ENCODE measurements at places on chromosomes 2 and 18.

DNA sequence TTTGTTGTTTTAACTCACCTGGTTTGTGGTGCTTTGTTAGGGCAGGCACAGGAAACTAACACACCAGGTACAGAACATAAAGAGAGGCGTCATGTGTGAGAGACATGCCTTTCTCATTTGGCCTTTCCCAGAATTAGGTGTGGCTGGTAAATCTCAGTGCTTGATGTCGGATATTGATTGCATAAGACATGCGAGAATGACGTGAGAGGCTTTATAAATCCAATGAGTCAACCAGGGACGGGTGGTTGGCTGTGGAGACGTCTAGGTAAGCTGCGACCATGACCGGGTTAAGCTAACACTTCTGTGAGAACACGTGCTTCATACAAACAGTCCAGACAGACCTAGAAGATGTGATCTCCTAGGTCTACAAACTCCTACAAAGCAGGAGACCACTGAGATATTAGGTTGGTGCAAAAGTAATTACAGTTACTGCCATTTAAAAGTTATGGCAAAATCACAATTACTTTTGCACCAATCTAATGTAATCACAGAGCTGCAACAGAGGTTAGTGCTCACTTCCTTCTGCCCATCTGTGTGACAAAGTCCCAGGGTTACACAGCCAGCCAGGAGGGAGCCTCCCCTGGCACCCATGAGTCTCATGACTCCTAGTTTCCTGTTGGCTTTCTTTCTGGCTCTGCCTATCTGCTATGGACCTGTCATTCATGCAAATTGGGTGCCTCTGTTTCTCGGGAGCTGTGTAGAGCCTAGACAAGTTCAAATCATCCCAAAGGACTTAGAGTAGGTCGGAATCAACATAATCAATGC, 98.9 kb upstream of the ATP8B1 start:
- DNase-seq = no peak
- H3K27me3 ChIP-seq = peaks cover 4% of the 10 kb centered on the region
- no peak overlapping the region for H3K27ac ChIP-seq
- no peaks in the 10 kb centered on the region for H3K4me1 ChIP-seq

DNA sequence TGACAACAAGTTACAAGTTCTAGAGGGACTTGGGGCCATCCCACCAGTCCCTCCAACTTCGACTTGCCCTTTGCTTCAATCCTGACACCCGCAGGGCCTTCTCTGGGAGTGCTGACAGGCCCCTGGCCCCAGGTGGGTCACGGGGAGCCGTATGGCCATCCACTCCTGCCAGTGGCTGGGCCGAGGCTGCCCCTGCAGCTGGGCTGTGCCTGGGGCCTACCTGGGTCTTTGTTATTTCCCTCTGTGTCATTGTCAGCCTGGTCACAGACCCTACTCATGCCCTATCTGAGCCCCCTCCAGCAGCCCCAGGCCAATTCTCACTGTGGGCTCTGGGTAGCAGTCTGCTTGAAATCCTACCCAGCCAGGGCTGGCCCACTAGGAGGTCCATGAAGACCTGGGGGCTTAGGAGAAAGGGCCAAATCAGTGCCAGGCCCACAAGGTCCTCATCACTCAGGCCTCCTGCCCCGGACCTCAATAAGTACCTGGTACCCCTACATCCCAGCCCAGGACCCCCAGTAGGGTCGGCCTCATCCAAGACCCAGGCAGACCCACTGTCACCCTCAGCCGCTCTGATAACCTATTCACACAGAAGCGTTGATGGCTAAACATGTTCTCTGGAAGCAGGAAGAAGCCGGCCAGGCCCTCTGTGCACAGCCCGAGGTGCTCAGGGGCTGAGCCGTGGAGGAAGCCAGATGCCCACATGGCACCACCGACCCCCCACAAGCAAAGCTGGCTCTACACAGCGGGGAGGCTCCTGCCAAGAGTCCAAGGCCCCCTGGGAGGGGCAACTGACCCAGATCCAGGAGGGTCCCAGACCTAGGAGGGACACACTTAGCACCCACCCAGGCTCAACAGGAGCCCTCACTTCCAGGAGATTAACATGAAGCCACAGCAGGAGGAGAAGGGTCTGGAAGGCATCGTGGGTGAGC, 57.7 kb downstream of the BIN1 start:
- H3K27me3 ChIP-seq = no peaks in the 10 kb centered on the region
- H3K36me3 ChIP-seq = peaks cover 10% of the 10 kb centered on the region
- H3K4me3 ChIP-seq = no peak overlapping the region
- DNase-seq = no peak
- no peak overlapping the region for H3K27ac ChIP-seq
- peaks cover 2% of the 10 kb centered on the region for H3K4me1 ChIP-seq

DNA sequence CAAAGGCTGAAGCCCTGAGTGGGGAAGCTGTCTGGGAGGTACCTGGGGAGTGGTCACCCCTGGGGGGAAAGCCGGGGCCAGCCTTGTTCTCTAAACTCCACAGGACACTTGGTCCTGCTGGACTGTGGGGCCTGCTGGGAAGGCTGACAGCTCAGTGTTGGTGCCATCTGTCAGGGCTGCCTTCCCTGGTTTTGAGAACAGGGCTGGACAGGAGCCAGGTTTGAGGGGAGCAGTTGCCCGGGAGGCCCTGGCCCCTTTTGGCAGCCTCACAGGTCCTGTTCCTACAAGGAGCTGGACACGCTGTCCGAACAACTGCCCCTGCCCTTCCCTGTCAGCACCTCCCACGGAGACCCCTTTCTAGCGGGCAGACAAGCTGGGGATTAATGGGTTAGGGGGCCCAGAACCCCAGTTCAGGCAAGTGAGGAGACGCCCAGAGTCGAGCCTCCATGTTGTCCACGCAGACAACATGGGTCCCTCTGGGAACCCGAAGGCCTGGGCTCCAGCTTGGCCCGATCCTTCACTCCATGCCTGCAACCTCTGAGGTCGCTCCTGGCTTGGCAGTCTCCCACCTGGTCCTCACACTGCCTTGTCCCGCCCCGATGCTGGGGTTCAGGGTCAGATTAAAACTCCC, 40.8 kb downstream of the ATOH8 start:
- H3K4me3 ChIP-seq = no peak overlapping the region
- H3K36me3 ChIP-seq = no peaks in the 10 kb centered on the region
- peaks cover 48% of the 10 kb centered on the region for H3K27me3 ChIP-seq
- DNase-seq = no peak
- no peak overlapping the region for H3K27ac ChIP-seq
- peaks cover 1% of the 10 kb centered on the region for H3K4me1 ChIP-seq

- peaks cover 22% of the 10 kb centered on the region for H3K4me1 ChIP-seq
- no peak overlapping the region for H3K27ac ChIP-seq
- H3K36me3 ChIP-seq = no peaks in the 10 kb centered on the region
- no peak for DNase-seq
Observed at GRCh38 chr2:200619279-200619678, 33.5 kb downstream of the AOX1 start.

GRCh38 chr2:167758292-167758691, 489.1 kb downstream of the STK39 start:
- H3K27me3 ChIP-seq = peaks cover 4% of the 10 kb centered on the region
- no peaks in the 10 kb centered on the region for H3K36me3 ChIP-seq
- H3K27ac ChIP-seq = no peak overlapping the region

- H3K27me3 ChIP-seq = no peaks in the 10 kb centered on the region
- H3K4me1 ChIP-seq = no peaks in the 10 kb centered on the region
- H3K36me3 ChIP-seq = peaks cover 9% of the 10 kb centered on the region
- H3K4me3 ChIP-seq = no peak overlapping the region
- no peak for DNase-seq
- no peak overlapping the region for H3K27ac ChIP-seq
Observed at GRCh38 chr2:202934456-202934855, 22.4 kb downstream of the CARF start.

DNA sequence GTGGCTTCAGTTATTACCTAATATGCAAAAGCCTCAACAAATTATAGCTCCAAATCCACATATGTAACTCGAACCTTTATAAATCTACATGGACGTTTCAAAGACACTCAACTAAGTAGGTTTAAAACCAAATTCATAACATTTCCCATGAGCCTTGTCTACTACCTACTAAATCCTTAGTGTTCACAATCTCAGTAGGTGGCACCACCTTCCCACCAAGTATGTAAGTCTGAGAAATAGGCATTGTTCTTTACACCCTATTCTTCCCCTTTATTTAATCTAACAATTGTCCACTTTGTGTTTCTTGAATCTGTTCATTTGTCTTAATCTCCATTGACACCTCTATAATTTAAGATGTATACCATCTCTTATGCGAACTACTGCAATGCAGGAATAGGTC, 4.6 kb downstream of the PIGN start:
- peaks cover 4% of the 10 kb centered on the region for H3K36me3 ChIP-seq
- no peak overlapping the region for H3K27ac ChIP-seq
- H3K27me3 ChIP-seq = no peaks in the 10 kb centered on the region
- H3K4me3 ChIP-seq = no peak overlapping the region
- H3K4me1 ChIP-seq = peaks cover 19% of the 10 kb centered on the region

DNA sequence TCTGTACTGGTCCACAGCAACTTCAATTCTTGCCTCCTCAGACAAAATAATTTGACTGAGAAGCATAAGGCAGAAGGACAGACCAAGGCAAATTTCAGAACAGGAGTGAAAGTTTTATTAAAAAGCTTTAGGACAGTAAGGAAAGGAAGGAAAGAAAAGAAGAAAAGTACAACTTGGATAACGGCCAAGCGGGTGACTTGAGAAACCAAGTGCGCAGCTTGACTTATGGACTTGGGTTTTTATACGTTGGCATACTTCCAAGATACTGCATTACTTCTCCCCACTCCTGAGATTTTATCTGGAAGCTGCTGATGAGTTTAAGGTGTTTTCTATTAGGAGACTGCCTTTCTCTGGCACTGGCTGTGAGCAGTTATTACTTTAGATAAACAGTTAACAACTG, 64.7 kb downstream of the CCDC178 start:
- H3K4me1 ChIP-seq = no peaks in the 10 kb centered on the region
- H3K4me3 ChIP-seq = no peak overlapping the region
- no peaks in the 10 kb centered on the region for H3K36me3 ChIP-seq
- H3K27ac ChIP-seq = no peak overlapping the region

DNA sequence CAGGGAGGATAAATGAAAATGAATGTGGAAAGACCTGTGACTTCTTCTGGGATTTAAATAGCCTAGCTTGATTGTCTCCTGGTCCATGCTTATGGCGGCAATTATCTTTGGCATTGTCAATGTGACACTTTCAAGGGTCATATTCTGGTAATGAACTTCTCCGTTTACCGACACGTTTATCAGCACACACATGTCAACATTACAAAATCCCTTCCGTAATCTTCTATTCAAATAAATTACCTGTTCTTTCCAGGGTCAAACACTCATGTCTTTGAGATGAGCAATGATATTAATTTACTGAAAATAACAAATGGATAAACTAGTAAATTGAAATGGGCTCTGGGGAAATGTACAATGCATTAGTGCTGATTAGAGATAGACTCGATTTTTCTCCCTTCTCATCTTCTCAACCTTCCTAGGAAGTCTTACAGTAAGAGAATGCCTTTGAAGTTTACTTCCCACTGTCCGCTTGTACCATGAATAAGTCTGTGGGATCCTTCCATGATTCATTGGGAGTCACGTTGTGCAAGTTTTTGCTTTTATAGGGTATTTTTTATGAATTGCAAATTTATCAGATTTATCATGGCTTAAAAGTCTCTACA, 646.3 kb upstream of the LRATD1 start:
- no peaks in the 10 kb centered on the region for H3K27me3 ChIP-seq
- no peaks in the 10 kb centered on the region for H3K36me3 ChIP-seq
- H3K4me1 ChIP-seq = no peaks in the 10 kb centered on the region
- no peak for DNase-seq
- H3K27ac ChIP-seq = no peak overlapping the region
- no peak overlapping the region for H3K4me3 ChIP-seq

- no peak overlapping the region for H3K27ac ChIP-seq
- peaks cover 6% of the 10 kb centered on the region for H3K4me1 ChIP-seq
- DNase-seq = no peak
- H3K4me3 ChIP-seq = no peak overlapping the region
- peaks cover 16% of the 10 kb centered on the region for H3K27me3 ChIP-seq
Observed at GRCh38 chr2:237639836-237640220, 12.4 kb downstream of the LRRFIP1 start.

DNA sequence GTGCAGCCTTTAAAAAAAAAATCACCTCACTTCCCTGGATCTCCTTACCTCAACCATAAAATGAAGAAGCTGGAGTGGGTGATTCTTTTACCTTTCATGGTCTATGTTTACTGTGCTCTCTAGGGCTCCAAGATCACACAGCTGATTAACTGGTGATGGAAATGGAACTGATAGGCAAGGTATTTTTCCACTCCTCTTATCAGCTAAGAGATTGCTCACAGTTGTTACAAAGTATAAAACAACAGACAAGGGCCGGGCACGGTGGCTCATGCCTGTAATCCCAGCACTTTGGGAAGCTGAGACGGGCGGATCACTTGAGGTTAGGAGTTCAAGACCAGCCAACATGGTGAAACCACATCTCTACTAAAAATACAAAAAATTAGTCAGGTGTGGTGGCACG, 14.5 kb downstream of the RPS27A start:
- no peaks in the 10 kb centered on the region for H3K4me1 ChIP-seq
- H3K4me3 ChIP-seq = no peak overlapping the region
- H3K27me3 ChIP-seq = no peaks in the 10 kb centered on the region

DNA sequence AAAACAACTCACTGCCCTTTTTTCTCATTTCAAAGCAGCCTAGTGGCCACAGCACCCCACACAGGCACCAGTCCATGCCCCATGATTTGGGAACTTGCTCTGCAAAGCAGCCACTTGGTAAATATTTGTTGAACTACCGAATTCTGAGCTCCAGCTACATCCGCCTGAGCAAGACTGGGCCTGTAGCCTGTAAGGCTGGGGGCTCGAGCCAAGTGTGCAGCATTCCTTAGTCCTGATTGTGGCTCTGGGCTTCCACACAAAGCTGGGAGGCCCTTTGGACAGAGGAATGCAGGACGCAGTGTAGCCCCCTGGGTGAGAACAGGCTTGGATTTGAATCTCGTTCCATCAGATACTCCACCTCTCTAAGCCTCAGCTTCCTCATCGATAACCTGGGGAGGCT, 88.4 kb downstream of the ACTR2 start:
- no peak for DNase-seq
- peaks cover 48% of the 10 kb centered on the region for H3K36me3 ChIP-seq
- H3K4me1 ChIP-seq = peaks cover 35% of the 10 kb centered on the region
- no peak overlapping the region for H3K27ac ChIP-seq
- H3K27me3 ChIP-seq = no peaks in the 10 kb centered on the region

GRCh38 chr2:206984206-206984605, 44.9 kb downstream of the CPO start:
- H3K4me1 ChIP-seq = peaks cover 23% of the 10 kb centered on the region
- no peak overlapping the region for H3K4me3 ChIP-seq
- DNase-seq = no peak
- H3K27ac ChIP-seq = no peak overlapping the region

DNA sequence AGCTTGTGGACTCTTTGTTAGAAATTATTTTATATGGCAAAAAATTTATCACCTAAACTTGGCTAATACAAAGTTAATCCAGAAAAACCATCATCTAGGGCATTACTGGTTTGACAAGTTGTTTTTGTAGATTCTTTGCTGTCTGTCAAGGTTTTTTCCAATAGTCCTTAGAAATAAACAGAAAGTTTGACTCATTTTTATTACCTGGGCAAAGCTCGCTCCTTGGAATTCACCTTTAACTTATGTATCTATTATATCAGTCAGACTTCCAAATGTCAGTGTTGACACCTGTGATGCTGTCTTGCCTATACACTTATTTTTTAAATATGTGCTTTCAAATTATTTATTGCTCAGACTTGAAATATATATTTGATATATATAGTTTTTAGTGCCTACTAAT, 21.7 kb downstream of the LAMA3 start:
- peaks cover 22% of the 10 kb centered on the region for H3K4me1 ChIP-seq
- H3K4me3 ChIP-seq = no peak overlapping the region
- no peak for DNase-seq
- H3K36me3 ChIP-seq = peaks cover 4% of the 10 kb centered on the region
- H3K27ac ChIP-seq = no peak overlapping the region
- peaks cover 21% of the 10 kb centered on the region for H3K27me3 ChIP-seq
